ENCODE measurements at places on chromosomes 5 and 9. TPM values are rescaled to one million over a fixed set of nuclear protein-coding genes. Genes with fewer than 3 reads are reported as not detected.

Gene GFRA3
- not detected for total RNA-seq

Gene CDC25C
- 1.4 TPM for total RNA-seq

Gene BTNL8
- 0.09 TPM for total RNA-seq

Gene CTXN3
- total RNA-seq: not detected

Gene PCDHGB3
- 2.6 TPM for total RNA-seq

Gene C9orf85
- 16.7 TPM for total RNA-seq

Gene ERMP1
- 19.5 TPM for total RNA-seq

Gene QRFP
- total RNA-seq: not detected

Gene KIF24
- 0.86 TPM for total RNA-seq

Gene SLC36A3
- not detected for total RNA-seq

Gene RGS7BP
- not detected for total RNA-seq

Gene PCDHGA12
- total RNA-seq: 1.5 TPM

Data from dermis lymphatic vessel endothelial cell (primary cell).